ENCODE measurements at places on chromosomes 11 and 22.

GRCh38 chr11:124861670-124862069 lies 3.6 kb upstream of the ROBO3 start:
- DNase-seq = no peak

DNA sequence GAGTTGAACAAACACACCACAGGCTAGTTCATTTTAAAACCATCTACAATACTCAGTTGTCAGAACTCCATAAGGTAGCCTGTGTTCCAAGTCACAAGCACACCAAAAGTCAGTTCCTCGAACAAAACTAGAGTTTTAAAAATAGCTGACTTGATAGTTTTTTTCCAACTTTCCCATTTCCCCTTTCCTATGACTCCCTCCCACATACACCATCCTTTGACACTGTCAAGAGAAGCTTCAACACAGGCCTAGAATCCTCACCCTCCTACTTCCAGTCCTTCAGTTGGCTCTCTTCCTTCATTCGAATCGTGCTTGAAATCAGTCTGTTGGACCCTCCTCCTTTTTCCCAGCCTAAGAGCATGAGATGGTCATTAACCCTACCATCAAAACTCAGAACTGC lies 105.7 kb upstream of the AKIP1 start:
- no peak for DNase-seq

DNA sequence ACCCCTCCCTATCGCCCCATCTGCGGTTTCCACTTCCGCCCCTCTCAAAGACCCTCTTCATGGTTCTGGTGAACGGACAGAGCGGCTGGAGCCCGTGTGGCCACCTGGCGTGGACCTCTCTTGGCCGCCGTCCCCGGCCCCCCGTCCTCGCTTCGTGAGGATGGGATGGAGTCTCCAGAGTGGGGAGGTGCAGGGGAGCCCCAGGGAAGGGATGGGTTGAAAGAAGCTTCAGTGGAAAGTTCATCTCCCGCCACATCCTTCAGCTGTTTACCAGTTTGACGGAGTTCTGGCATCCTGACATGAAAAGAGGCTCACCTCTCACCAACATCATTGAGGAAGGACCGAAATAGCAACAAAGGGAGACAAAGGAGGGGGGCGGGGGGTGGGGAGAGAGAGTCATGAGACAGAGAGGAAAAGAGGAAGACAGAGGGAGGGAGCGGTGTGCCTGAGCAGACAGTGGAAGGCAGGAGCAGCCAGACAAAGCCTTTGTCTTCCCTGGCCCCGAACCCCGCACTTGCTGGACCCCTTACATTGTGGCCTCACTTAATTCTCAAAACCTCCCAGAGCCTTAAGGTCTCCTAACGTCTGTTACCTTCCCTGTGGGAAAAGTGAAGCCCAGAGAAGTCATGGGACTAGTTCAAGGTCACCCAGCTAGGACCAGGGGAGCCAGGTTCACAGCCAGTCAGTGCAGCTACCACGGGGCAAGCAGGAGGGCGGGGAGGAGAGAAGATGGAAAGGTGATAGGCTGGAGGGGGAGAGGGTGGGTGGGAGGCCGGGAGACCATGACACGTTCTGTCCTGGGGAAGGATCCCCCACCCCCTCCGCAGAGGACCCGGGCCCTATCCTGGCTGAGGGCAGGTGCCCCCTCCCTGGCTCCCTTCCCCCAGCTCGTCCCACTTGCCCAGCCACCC lies 54.9 kb downstream of the CD6 start:
- peak; percentile 83 for DNase-seq

DNA sequence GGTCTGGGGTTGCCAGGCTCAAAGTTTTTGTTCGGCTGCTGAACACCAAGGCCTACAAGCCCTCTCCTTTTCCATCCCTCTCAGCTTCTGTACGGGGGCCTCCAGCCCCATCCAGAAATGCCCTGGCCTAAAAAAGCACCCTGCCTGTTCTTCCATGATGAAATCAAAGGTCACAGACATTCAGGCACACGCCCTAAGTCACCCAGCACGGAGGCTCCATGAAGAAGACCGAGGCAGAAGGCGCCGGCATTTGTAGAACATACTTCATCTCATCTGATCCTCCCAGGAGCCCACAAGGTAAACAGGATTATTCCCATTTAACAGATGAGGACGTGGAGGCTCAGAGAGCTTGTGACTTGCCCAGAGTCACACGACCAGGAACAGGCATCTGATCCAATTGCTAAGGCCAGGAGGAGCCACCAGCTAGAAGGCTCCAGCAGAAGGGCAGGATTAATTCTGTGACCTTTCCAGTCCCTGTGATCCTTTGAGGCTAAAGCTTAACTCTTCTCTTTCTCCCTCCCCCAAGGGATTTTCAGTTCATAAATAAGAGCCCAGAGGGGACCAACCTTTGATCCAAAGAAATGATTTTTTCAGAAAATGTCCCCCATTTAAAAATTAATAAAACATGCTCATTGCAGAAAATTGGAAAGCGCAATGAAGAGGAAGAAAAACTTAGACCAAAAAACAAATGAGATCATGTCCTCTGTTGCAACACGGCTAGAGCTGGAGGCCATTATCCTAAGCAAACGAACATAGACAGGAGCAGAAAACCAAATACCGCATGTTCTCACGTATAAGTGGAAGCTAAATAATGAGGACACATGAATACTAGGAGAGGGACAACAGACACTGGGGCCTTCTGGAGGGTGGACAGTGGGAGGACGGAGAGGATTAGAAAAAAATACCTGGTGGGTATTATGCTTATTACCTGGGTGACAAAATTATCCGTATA lies 38.7 kb downstream of the CYTH4 start:
- no peak for DNase-seq

DNA sequence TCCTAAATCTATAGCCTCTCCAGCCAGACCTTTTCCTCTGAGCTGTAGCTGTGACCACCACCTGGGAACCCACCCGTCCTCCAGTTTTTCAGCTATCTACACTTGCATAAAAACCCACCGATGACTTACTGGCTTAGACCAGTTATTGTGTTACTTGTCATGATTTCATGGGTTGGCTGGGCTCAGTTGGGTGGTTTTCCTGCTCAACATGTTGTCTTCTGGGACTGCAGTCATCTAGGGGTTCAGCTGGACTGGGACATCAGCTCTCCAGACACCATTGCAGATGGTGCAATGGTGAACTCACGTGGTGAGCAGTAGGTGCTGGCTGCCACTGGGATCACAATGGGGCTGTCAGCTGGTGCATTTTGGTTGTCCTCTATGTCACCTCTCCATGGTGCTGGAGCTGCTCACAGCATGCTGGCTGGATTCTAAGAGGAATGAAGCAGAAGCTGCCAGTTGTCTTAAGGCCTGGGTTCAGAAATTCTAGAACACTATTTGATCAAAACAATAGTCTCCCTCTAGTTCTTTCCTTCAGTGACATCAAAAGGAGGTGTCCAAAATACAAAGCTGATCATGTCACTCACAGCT lies 1.3 kb upstream of the SYT13 start:
- no peak for DNase-seq

- no peak for DNase-seq
Measured at GRCh38 chr11:36243641-36244040, 45.6 kb downstream of the COMMD9 start.

DNA sequence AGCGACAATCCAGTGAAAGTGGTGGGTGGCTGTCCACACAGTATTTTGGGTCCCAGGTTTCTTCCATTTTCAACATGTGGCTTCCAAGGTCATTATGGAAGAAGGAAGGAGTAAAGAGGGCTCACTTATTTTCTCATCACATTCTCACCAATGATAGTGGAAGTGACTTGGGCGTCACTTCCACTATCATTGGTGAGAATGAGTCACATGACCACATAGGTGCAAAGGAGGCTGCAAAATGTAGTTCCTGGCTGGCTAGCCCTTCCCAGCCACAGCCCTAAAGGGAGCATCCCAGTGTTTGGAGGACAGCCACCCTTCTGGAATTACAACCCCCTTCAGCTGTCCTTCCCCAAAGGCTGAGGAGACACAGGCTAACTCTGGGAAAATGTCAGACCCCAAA lies 95.6 kb downstream of the TSPAN18 start:
- no peak for DNase-seq

- no peak for DNase-seq
Measured at GRCh38 chr11:128603003-128603696, 15.8 kb upstream of the ETS1 start.

DNA sequence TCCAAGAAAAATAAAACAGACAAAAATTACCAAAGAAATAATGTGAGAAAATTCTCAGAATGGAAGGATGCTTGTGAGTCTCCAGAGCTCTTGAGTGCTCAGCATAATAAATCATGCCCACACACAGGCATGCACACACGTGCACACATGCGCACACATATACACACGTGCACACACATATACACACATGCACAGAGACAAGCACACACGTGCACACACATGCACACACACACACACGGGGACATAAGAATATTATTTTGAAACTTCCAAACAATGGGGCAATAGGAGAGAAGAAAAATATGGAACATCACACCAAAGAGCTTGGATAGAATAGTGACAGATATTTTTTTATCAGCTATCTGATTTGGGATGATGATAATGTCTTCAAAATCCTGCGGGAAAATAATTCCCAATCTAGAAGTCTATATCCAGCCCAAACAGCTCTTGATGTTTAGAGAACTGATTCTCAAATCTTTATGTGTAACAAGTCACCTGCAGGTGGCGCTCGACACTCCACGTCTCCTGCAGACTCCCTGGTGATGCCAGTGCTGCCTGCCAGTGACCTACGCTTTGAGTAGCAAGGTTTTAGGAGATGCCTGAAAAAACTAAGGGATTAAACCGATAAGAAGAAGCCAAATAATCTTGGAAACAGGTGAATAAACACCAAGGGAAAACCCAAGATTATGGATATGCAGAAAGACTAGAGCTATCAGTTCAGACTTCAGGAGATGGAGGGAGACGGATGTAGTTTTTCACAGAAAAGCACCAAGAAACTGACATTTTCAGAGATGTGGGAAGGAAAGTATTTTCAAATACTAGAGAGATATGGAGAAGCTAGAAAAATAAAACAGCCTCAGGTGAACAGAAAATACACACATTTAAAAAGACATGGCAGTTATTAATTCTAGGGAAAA lies 743.6 kb downstream of the ETS1 start:
- DNase-seq = peak; percentile 71

- DNase-seq = no peak
Measured at GRCh38 chr11:9575260-9576240, 2.1 kb downstream of the WEE1 start.

DNA sequence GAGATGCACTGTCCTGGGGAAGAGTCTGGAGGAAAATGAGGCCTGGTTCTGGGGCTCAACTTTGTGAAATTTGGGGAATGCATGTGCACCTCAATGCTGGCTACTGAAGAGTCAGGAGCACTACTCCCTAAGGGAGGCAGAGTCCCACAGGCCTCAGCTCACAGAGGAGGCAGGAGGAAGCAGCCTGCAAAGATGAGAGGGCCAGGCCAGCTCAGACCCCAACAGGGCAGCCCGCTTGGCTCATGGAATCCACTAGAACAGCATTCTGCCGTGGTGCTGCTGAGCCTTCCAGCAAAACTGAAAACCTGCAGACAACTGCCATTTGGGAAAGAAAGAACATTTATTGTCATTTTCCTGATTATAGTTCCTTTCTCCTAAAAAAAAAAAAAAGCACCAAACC lies 300.5 kb downstream of the CTTN start:
- DNase-seq = no peak

DNA sequence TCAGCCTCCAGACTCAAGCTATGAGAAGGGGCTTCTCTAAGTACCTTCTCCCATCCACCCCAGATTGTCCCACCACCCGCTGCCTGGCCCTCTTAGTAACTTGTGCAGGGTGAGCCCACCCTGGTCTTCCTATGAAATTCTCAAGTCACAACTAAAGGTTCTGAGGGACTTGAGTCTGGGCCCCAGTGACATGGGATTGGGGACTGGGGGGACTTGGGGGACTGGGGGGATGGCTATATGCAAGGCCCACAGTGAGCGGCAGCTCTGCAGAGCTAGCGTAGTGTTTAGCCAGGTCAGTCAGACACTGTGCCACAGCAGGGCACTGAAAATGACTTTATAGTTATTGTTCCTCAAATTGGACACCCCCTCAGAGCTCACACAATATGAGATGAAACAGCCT lies 622.3 kb upstream of the CADM1 start:
- no peak for DNase-seq

DNA sequence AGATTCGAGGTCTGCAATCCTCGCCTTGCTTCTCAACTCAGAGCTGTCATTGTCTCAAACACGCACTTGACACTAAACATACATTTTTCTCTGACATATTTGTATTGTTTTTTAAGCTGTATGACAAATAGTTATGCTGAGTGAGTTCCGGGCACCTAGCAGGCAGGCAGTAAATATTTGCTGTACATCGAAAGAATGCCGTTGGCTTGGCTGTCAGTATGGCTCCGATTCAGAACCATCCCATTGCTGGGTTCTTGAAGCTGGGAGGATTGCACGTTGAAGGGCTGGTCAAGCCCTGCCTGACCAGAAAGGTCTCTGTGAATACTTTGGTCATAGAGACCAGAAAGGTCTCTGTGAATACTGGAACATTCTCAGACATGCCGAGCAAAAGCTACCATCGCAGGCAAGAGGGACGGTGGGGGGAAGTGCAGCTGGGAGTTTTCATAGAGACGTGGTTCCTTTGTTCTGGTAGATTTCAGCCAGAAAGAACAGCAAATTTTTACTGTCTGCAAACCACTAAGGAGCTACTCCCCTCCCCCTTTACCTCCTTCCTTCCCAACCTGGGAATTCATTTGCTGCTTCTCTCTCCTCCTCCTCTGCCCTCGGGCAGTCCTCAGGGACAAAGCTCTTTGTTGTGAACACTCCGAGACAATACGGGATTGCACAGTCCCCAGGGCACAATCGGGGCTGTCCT lies 202.2 kb upstream of the SORL1-AS1 start:
- DNase-seq = no peak

- no peak for DNase-seq
Measured at GRCh38 chr11:113470233-113470632, 5.0 kb downstream of the DRD2 start.

GRCh38 chr11:130646881-130647280 lies 198.4 kb downstream of the ADAMTS15 start:
- DNase-seq = no peak

DNA sequence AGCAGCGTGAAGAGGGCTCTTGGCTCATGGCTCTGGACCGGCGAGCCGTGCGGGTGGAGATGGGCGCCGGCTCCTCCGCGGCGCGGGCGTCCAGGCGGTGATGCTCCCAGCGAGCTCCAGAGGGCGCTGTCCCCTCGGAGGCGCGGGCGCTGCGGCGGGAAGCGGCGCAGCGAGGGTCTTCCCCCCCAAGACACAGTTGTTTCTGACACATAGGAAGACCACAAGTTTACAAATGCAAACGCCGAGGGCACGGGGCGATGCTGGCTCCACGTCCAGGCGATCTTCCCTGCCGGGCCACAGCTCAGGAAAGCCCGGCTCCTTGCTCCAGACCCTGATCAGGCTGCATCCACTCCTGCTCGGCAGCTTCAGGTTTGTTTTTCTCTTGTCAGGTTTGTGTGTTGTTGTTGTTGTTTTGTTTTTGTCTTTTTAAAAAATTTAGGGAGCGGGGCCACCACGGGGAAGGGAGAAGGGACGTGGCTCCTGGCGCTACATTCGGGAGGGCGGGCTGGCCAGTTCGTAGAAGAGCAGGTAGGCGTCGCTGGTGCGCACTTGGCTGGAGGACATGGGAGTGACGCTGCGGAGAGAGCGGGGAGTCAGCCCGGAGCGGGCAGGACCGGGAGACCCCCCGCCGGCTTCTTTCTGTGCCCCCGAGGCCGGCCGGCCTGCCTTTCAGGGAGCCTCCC lies 10.0 kb upstream of the MFRP start:
- peak; percentile 83 for DNase-seq
